ENCODE measurements at places on chromosomes 16 and 17. TPM values are rescaled to one million over a fixed set of nuclear protein-coding genes. Genes with fewer than 3 reads are reported as not detected.

The PNMT gene
- 7.1 TPM for total RNA-seq

The GPRC5B gene
- 55.6 TPM for total RNA-seq

The IL17C gene
- total RNA-seq: not detected

The PLCG2 gene
- 6.4 TPM for total RNA-seq

DNA sequence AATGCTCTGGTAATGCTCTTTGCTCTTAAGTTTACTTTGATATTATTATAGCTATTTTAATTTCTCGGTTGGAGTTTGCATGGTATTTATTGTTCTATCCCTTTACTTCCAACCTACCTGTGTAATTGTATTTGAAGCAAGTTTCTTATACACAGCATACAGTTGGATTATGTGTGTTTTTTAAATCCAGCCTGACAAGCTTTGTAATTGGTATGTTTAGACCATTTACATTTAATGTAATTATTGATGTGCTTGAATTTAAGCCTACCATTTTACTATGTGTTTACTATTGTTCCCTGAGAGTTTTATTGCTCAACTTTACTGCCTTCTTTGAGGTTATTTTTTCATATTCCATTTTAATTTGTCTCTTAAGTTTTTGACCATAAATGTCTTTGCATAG, 35.7 kb downstream of the ACSF3 start:
- H3K4me3 ChIP-seq: no peak overlapping the region
- peaks cover 18% of the 10 kb centered on the region for H3K36me3 ChIP-seq
- H3K27me3 ChIP-seq: no peaks in the 10 kb centered on the region
- H3K4me1 ChIP-seq: no peaks in the 10 kb centered on the region

GRCh38 chr17:17402558-17402957, 74.2 kb upstream of the MED9 start:
- H3K27me3 ChIP-seq: no peaks in the 10 kb centered on the region
- no peak for DNase-seq
- peaks cover 28% of the 10 kb centered on the region for H3K4me1 ChIP-seq
- no peaks in the 10 kb centered on the region for H3K36me3 ChIP-seq
- no peak overlapping the region for H3K4me3 ChIP-seq

DNA sequence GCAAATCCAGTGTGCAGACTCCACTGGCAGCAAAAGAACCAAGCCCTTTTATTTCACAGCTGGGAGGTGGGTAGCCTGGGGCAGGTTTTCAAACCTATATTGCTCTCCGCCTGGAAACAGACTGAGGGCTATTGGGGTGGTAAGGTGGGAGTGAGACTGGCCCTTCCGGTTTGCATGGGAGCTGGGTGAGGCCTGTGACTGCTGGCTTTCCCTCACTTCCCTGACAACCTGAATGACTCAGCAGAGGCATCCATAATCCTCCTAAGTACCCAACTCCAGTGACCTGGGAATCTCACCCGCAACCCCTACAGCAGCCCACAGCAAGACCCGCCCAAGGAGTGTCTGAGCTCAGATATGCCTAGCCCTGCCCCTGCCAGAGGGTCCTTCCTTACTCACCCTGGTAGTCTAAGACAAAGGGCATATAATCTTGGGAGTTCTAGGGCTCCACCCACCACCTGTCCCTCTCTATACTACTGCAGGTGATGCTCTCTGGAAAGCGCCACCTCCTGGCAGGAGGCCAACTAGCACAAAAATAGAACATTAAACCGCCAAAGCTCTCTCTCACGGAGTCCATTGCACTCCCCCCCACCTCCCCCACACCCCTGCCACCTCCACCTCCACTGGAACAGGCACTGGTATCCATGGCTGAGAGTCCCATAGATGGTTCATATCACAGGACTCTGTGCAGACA, 602.0 kb upstream of the C16orf82 start:
- H3K27ac ChIP-seq: no peak overlapping the region
- no peak overlapping the region for H3K4me3 ChIP-seq
- H3K27me3 ChIP-seq: peaks cover 4% of the 10 kb centered on the region
- no peaks in the 10 kb centered on the region for H3K36me3 ChIP-seq
- no peak for DNase-seq

GRCh38 chr17:77476931-77477805, 336.4 kb downstream of the SEC14L1 start:
- peak overlapping the region; percentile 66 for H3K27ac ChIP-seq
- peaks cover 16% of the 10 kb centered on the region for H3K36me3 ChIP-seq
- no peak overlapping the region for H3K4me3 ChIP-seq
- H3K27me3 ChIP-seq: no peaks in the 10 kb centered on the region

DNA sequence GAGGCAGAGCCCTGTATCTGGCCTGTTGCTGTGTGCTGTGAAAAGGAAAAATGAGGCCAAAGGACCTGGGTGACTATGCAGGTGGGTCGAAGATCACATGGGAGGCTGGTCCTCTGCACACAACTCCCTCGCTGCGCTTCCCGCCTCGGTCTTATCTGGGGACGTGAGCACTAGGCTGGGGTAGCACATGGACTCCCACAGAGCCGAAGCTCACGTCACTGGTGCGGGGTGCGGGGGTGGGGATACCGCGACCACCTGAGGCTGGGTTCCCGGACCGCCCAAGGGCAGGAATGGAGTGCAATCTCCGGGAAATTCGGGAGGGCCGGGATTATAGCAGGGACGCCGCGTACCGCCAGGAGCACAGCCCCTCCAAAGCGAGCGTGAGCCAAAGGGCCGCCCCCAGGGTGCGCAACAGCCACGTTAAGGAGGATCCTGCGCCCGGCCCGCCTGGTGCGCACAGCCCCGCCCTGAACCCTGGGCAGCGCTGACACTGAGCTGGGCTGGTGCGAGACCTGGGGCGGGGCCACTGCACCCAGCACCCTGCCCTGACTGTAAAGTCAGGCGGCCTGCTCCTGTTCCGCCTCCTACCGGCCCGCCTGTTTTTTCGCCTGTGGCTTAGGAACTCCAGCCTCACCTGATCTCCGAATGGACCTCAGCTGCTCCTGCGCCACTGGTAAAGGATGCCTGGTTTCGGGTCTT, 4.8 kb downstream of the MT1A start:
- peaks cover 31% of the 10 kb centered on the region for H3K4me1 ChIP-seq
- H3K27ac ChIP-seq: no peak overlapping the region
- peaks cover 46% of the 10 kb centered on the region for H3K27me3 ChIP-seq
- peak; percentile 42 for DNase-seq
- H3K4me3 ChIP-seq: peak overlapping the region; percentile 38

DNA sequence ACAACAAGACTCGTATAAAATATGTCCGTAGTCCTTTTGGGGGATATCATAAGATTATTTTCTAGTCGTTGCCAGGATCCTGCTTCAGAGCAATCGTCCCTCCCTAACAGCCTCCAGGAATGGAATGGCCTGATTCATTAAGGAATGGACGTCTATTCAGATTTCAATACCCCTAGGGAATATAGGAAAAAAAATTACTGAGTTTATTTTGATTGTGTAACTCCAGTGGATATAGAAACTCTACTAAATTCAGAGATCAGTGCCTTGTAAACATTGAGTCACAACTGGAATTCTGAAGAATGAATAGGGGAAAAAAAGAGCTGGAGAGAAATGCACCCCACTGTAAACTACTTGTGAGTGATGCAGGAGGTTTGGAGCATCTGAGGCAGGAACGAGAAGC, 1171.5 kb upstream of the GOT2 start:
- no peak overlapping the region for H3K4me3 ChIP-seq
- H3K4me1 ChIP-seq: no peaks in the 10 kb centered on the region
- no peak for DNase-seq
- H3K36me3 ChIP-seq: no peaks in the 10 kb centered on the region
- H3K27ac ChIP-seq: no peak overlapping the region

DNA sequence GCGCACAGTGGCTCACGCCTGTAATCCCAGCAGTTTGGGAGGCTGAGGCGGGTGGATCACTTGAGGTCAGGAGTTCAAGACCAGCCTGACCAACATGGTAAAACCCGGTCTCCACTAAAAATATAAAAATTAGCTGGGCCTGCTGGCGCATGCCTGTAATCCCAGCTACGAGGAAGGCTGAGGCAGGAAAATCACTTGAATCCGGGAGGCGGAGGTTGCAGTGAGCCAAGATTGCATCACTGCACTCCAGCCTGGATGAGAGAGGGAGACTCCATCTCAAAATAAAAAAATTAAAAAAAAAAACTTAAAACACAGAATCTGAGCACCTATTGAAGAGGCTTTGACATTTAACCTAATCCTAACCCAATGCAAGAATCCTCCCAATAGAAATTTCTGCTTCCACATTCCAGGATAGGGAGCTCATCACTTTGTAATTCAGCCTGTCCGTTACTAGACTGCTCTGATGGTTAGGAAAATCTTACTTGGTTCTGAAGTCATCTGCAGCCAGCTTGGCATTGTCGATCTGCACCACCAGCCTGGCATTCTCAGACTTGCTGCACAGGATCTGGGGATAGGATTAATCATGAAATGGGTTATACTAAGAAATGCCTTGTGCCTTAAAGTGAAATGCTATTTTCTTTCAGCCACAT, 2.1 kb downstream of the KRT33B start:
- H3K27ac ChIP-seq: no peak overlapping the region
- no peaks in the 10 kb centered on the region for H3K4me1 ChIP-seq
- no peak for DNase-seq
- H3K27me3 ChIP-seq: no peaks in the 10 kb centered on the region
- H3K36me3 ChIP-seq: no peaks in the 10 kb centered on the region
- no peak overlapping the region for H3K4me3 ChIP-seq

DNA sequence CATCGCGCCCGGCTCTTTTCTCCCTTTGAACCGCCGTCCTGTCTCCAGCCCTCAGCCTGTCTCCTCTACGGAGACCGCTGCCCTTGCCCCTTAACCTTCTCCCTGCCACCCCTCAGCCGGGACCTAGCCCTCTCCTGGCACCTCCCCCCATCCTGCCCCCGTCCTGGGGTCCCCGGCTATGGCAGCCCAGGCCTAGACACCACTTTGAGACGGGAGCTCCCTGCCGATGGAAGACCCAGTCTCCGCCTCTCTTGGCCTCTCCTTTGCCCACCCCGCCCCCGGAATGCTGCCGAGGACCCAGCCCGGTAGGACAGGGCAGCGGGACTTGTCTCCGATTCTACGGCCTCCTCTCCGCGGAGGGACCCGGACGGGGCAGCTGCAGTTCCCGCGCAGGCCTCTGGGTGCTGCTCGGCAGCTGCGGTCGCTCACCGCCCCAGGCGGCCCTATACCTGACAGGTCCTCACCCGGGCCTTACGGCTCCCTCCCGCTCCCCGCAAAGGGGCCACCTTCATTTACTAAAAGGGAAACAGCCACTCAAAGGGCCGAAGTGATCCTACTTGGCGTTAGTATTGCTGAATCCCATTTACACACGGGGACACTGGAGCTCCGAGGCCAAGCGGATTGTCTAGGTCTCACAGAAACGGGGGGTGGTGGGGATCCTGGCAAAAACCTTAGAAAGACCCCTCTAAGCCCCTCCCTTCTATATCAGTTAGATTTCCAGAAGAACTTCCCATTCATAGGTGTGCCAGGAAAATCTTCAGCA, 32.6 kb upstream of the TAC4 start:
- no peaks in the 10 kb centered on the region for H3K36me3 ChIP-seq
- H3K4me1 ChIP-seq: peaks cover 7% of the 10 kb centered on the region
- H3K4me3 ChIP-seq: no peak overlapping the region
- DNase-seq: peak; percentile 76
- H3K27ac ChIP-seq: no peak overlapping the region

GRCh38 chr16:56787167-56787566, 57.2 kb downstream of the NUP93 start:
- no peak overlapping the region for H3K4me3 ChIP-seq
- H3K4me1 ChIP-seq: no peaks in the 10 kb centered on the region
- no peaks in the 10 kb centered on the region for H3K36me3 ChIP-seq
- DNase-seq: no peak

- no peaks in the 10 kb centered on the region for H3K27me3 ChIP-seq
- H3K27ac ChIP-seq: no peak overlapping the region
- no peak overlapping the region for H3K4me3 ChIP-seq
- no peaks in the 10 kb centered on the region for H3K4me1 ChIP-seq
Measured at GRCh38 chr17:69265873-69266272, 37.2 kb upstream of the ABCA10 start.

GRCh38 chr17:72455562-72455961, 334.7 kb downstream of the SOX9 start:
- H3K27ac ChIP-seq: no peak overlapping the region
- DNase-seq: no peak
- no peak overlapping the region for H3K4me3 ChIP-seq
- no peaks in the 10 kb centered on the region for H3K4me1 ChIP-seq
- peaks cover 8% of the 10 kb centered on the region for H3K27me3 ChIP-seq

GRCh38 chr16:50311134-50311528, 44.8 kb downstream of the ADCY7 start:
- peaks cover 25% of the 10 kb centered on the region for H3K36me3 ChIP-seq
- no peak for DNase-seq
- H3K27ac ChIP-seq: no peak overlapping the region
- no peaks in the 10 kb centered on the region for H3K27me3 ChIP-seq
- H3K4me1 ChIP-seq: no peaks in the 10 kb centered on the region

DNA sequence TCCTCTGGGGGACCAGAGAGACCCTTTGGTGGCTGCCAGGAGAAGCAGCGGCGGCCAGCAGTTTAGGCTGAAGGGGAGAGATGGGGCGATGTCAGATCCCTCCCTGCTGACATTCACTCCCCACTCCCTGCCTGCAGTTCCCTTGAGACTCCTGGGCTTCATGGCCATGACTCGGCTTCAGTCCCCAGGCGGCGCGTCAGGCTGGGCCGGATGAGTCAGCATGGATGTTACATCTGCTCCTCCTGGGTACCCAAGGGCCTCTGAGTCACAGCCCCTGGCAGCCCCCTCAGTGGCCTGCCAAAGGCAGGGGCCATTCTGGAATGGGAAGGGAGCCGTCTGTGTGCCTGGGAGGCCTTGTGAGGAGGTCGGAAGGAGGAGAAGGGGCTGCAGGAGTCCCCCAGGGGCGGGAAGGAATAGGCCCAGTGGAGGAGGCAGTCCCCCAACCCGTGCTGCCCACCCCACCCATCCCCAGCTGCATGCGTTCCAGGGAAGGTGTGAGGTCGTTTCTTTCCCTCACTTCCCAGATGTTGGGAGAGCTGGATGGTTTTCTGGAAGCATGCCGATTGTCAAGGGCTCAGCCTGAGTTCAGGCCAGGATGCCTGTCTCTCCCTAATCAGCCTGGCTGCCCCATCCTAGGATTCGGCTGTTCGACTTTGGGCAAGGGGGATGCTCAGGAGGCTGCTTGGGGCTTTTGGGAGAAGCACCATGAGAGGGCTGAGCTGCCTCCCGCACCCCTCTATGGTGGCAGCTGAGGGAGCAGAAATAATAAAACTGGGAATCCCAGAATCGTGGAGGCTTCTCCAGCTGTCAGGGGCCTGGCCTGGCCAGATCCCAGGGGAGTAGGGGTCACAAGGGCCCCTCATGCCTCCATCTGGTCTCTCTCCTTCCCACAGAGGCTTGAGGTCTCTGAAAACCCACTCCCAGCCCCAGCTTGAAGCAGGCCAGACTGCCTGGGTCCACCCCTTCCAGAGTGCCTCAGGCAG, 9.7 kb downstream of the RHBDL3 start:
- no peak overlapping the region for H3K27ac ChIP-seq
- no peaks in the 10 kb centered on the region for H3K36me3 ChIP-seq
- peaks cover 26% of the 10 kb centered on the region for H3K27me3 ChIP-seq
- H3K4me1 ChIP-seq: no peaks in the 10 kb centered on the region
- no peak overlapping the region for H3K4me3 ChIP-seq

GRCh38 chr16:23131931-23132621, 17.2 kb downstream of the USP31 start:
- H3K4me3 ChIP-seq: peak overlapping the region; percentile 32
- H3K27ac ChIP-seq: peak overlapping the region; percentile 84
- DNase-seq: no peak

Measured in heart right ventricle (tissue), 16 donors.